Upper lobe of right lung (tissue), 1 donor: ENCODE measurements at places on chromosomes 11 and 22. TPM values are rescaled to one million over a fixed set of nuclear protein-coding genes. Genes with fewer than 3 reads are reported as not detected.

DNA sequence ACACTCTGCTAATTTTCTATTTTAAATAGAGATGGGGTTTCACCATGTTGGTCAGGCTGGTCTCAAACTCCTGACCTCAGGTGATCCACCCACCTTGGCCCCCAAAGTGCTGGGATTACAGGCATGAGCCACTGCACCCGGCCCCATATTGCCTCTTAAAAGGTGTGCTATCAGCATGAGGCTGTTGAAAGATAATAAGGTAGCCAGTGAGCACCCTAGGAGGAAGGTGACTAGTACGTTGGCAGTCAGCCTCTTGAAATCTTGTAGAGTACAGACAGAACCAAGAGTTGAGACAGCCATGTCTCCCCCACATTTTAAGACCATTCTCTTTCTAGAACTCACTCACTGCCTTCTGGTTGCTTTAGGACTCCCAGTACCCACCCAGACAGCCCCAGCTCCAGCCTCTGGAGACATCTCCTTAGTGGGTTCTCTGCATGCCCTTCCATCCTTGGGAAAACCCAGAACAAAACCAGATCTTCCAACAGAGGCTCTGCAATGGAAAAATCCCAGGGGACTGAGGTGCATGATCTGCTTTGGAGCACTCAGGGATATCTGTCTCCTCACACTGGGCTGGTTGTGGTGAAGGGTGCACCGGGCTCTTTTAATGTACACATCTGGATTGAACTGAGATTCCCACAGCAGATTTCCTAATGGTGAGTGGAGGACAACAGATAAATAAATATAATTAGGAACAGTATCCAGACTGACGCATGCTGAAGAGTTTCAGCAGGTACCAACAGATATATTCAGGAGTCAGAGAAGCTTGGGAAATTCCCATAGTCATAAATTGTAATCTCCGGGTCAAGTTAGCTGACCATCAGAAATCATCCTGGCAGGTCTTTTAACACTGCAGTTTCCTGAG lies 49.4 kb downstream of the LRRC74B start:
- no peaks in the 10 kb centered on the region for H3K27me3 ChIP-seq
- DNase-seq, result no peak
- no peak overlapping the region for H3K4me3 ChIP-seq
- H3K27ac ChIP-seq, result no peak overlapping the region

- peaks cover 4% of the 10 kb centered on the region for H3K4me1 ChIP-seq
- no peak overlapping the region for H3K4me3 ChIP-seq
- H3K27ac ChIP-seq, result no peak overlapping the region
These were observed 29.0 kb upstream of the CREB3L1 start for GRCh38 chr11:46248289-46249102.

The FAM227A gene
- total RNA-seq, result 0.98 TPM

DNA sequence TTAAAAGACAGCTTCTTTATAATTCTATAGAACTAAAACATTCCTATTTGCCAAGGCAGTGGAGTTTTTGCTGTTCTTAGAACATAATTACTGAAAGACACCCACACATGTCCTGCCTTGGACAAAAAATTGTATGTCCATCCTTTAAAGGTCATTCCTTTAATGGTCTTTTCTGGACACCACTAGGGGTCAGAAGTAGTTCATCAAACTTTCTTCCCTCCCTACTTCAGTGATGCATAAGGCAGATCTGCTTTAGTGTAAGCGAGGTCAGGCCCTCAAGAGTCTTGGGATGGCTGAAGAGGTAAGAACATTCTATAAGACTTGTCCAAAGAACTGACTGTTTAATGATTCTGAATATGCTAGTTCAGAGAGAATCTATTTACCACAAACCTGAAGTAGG lies 4.3 kb upstream of the OR51V1 start:
- no peak overlapping the region for H3K27ac ChIP-seq
- H3K4me3 ChIP-seq, result no peak overlapping the region
- H3K4me1 ChIP-seq, result no peaks in the 10 kb centered on the region
- no peaks in the 10 kb centered on the region for H3K27me3 ChIP-seq

GRCh38 chr11:7444091-7444981 lies 41.0 kb upstream of the OLFML1 start:
- no peak for DNase-seq
- H3K4me1 ChIP-seq, result no peaks in the 10 kb centered on the region
- H3K27me3 ChIP-seq, result peaks cover 28% of the 10 kb centered on the region
- H3K4me3 ChIP-seq, result no peak overlapping the region
- H3K27ac ChIP-seq, result no peak overlapping the region
- no peaks in the 10 kb centered on the region for H3K36me3 ChIP-seq

- no peaks in the 10 kb centered on the region for H3K27me3 ChIP-seq
- peak overlapping the region; percentile 91 for H3K27ac ChIP-seq
- H3K4me3 ChIP-seq, result no peak overlapping the region
- H3K36me3 ChIP-seq, result peaks cover 95% of the 10 kb centered on the region
- H3K4me1 ChIP-seq, result peaks cover 67% of the 10 kb centered on the region
- no peak for DNase-seq
These were observed 63.4 kb downstream of the MYH9 start for GRCh38 chr22:36324414-36324813.

The LBHD1 gene
- total RNA-seq, result 6.1 TPM

- H3K4me3 ChIP-seq, result no peak overlapping the region
- H3K27me3 ChIP-seq, result no peaks in the 10 kb centered on the region
- no peaks in the 10 kb centered on the region for H3K36me3 ChIP-seq
- peak overlapping the region; percentile 91 for H3K27ac ChIP-seq
- DNase-seq, result peak; percentile 64
- H3K4me1 ChIP-seq, result peaks cover 47% of the 10 kb centered on the region
These were observed 4.9 kb downstream of the ALDH3B1 start for GRCh38 chr11:68014947-68015447.

The PSMA1 gene
- 128 TPM for total RNA-seq

- no peak overlapping the region for H3K4me3 ChIP-seq
- H3K36me3 ChIP-seq, result no peaks in the 10 kb centered on the region
- no peak for DNase-seq
- H3K27me3 ChIP-seq, result no peaks in the 10 kb centered on the region
- no peak overlapping the region for H3K27ac ChIP-seq
- H3K4me1 ChIP-seq, result no peaks in the 10 kb centered on the region
These were observed 542.0 kb downstream of the FAM181B start for GRCh38 chr11:82191695-82192094.

The UPK3A gene
- total RNA-seq, result not detected

The MIAT gene
- 6.1 TPM for total RNA-seq

The SCO2 gene
- total RNA-seq, result 3.1 TPM

GRCh38 chr11:79269611-79270307 lies 171.1 kb downstream of the TENM4 start:
- no peaks in the 10 kb centered on the region for H3K27me3 ChIP-seq
- no peak for DNase-seq
- no peaks in the 10 kb centered on the region for H3K4me1 ChIP-seq
- no peaks in the 10 kb centered on the region for H3K36me3 ChIP-seq
- no peak overlapping the region for H3K4me3 ChIP-seq
- H3K27ac ChIP-seq, result no peak overlapping the region

GRCh38 chr11:94876645-94877442 lies 96.5 kb downstream of the CWC15 start:
- DNase-seq, result peak; percentile 76
- peaks cover 44% of the 10 kb centered on the region for H3K36me3 ChIP-seq
- H3K27me3 ChIP-seq, result no peaks in the 10 kb centered on the region
- peaks cover 15% of the 10 kb centered on the region for H3K4me1 ChIP-seq

- peak overlapping the region; percentile 97 for H3K4me3 ChIP-seq
- no peaks in the 10 kb centered on the region for H3K27me3 ChIP-seq
- no peak for DNase-seq
- peak overlapping the region; percentile 86 for H3K27ac ChIP-seq
- H3K4me1 ChIP-seq, result peaks cover 28% of the 10 kb centered on the region
These were observed 559 bp downstream of the MRTFA start for GRCh38 chr22:40635940-40636379.

DNA sequence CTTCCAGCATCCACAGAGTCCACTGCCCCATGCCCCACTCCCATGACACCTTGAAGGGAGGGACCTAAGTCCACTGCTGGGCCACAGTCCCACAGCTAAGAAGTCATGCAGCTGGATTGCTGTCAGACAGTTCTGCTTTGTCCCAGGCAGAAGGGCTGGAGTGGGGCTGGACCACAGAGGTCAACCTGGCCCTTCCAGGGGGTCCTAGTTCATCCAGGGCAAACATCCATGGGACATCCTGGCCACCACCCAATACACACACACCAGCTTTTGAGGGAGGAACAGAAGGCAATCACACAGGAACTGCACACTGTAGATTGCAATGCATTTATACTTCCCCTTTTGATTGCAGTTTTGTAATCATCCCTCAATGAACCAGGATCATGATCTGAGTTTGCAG lies 11.3 kb upstream of the APOL4 start:
- DNase-seq, result no peak
- H3K36me3 ChIP-seq, result no peaks in the 10 kb centered on the region
- H3K27me3 ChIP-seq, result no peaks in the 10 kb centered on the region
- H3K27ac ChIP-seq, result no peak overlapping the region

DNA sequence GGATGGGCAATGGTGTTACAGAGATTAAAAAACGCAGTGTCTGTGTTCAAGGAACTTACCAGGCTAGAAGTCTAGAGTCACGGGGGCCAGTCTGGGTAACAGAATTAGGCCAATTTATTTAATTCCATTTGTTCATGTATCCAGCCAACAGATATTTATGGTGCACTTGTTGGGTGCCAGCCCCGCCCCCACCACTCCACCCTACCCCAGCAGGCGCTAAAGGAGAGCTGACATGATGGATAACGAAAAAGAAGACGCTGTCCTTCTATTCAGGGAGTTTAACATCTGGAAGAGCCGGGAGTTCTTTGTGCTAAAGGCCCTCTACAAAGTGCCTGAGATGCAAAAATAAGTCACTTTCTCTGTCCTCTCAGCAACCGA lies 1.1 kb upstream of the BMAL1 start:
- peak overlapping the region; percentile 100 for H3K4me3 ChIP-seq
- H3K36me3 ChIP-seq, result no peaks in the 10 kb centered on the region
- H3K27me3 ChIP-seq, result no peaks in the 10 kb centered on the region

- DNase-seq, result no peak
- H3K36me3 ChIP-seq, result no peaks in the 10 kb centered on the region
- no peak overlapping the region for H3K4me3 ChIP-seq
- peaks cover 6% of the 10 kb centered on the region for H3K4me1 ChIP-seq
- no peak overlapping the region for H3K27ac ChIP-seq
These were observed 4.2 kb upstream of the FAM118A start for GRCh38 chr22:45305456-45306075.

GRCh38 chr22:40231618-40232313 lies 54.0 kb downstream of the TNRC6B start:
- no peak overlapping the region for H3K27ac ChIP-seq
- no peaks in the 10 kb centered on the region for H3K4me1 ChIP-seq
- DNase-seq, result no peak
- no peaks in the 10 kb centered on the region for H3K27me3 ChIP-seq
- H3K36me3 ChIP-seq, result peaks cover 37% of the 10 kb centered on the region

DNA sequence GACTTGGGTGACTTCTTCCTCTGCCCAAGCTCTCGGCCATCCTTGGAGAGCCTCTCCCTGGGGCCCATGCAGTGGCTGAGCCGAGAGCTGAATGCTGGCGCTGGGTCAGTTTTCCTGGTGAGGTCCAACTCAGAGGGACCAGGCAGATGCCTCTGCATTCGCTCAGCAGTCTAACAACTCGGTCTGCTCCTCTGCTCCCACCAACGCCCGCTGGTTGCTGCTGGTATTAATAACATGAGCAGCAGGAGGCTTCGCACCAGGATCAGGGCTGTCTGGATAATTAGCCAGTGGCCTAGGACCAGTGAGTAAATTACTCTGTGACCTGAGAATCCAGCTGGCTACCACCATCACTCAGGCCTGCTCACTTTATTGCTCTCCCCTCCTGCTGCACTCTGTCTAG lies 77.7 kb upstream of the FAM181B start:
- no peak overlapping the region for H3K27ac ChIP-seq
- H3K4me1 ChIP-seq, result no peaks in the 10 kb centered on the region
- H3K27me3 ChIP-seq, result peaks cover 4% of the 10 kb centered on the region
- H3K36me3 ChIP-seq, result no peaks in the 10 kb centered on the region

DNA sequence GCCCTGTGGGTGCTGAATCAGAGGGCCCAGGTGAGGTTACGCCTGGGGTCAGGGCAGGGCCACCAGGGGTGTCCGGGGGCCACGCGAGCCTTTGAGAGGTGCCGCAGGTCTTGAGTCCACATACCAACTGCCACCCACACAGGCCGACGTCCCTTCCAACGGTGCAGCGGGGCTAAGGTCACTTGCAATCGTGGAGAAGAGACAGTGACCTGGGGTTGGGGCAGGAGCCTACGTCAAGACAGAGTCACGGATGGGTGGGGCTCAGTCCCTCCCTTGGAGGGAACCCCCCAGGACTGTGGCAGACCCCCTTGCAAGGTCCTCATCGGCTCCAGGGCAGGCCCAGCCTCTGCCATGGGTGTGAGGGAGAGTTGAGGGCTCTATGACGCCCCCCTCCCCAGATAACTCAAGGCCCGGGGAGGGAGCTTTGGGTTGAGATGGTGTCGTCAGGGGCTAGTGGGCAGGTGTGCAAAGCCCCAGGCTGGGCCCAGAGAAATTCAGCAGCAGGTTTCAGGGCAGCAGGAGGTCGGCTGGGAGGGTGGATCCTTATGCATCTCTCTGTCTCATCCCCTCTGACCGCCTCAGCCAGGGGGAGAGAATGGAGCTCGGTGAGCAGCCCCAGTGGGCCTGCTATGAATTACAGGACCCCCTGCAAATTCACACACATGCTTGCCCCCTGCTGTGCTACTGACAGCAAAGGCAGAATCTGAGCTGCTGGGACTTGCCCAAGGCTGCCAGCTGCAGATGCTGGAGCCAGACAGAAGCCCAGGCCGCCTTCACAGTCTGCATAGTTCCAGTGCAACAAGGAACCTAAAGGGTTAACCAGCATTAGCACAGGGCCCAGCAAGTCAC lies 60.0 kb downstream of the MYEOV start:
- peaks cover 5% of the 10 kb centered on the region for H3K4me1 ChIP-seq
- DNase-seq, result no peak
- H3K4me3 ChIP-seq, result no peak overlapping the region

GRCh38 chr11:11786771-11787170 lies 55.0 kb upstream of the USP47 start:
- H3K36me3 ChIP-seq, result no peaks in the 10 kb centered on the region
- H3K4me1 ChIP-seq, result no peaks in the 10 kb centered on the region
- no peak for DNase-seq
- no peak overlapping the region for H3K4me3 ChIP-seq
- no peaks in the 10 kb centered on the region for H3K27me3 ChIP-seq

GRCh38 chr11:12249590-12250260 lies 127.6 kb upstream of the PARVA start:
- no peaks in the 10 kb centered on the region for H3K27me3 ChIP-seq
- no peak overlapping the region for H3K4me3 ChIP-seq
- DNase-seq, result no peak
- peaks cover 26% of the 10 kb centered on the region for H3K36me3 ChIP-seq
- peak overlapping the region; percentile 24 for H3K27ac ChIP-seq

- no peaks in the 10 kb centered on the region for H3K27me3 ChIP-seq
- H3K4me3 ChIP-seq, result no peak overlapping the region
- H3K4me1 ChIP-seq, result no peaks in the 10 kb centered on the region
- no peak for DNase-seq
- no peak overlapping the region for H3K27ac ChIP-seq
These were observed 13.0 kb downstream of the C11orf86 start for GRCh38 chr11:66987924-66988637.

The MYEOV gene
- total RNA-seq, result 0.23 TPM
